ENCODE measurements at places on chromosomes 4 and X. TPM values are rescaled to one million over a fixed set of nuclear protein-coding genes. Genes with fewer than 3 reads are reported as not detected.

DNA sequence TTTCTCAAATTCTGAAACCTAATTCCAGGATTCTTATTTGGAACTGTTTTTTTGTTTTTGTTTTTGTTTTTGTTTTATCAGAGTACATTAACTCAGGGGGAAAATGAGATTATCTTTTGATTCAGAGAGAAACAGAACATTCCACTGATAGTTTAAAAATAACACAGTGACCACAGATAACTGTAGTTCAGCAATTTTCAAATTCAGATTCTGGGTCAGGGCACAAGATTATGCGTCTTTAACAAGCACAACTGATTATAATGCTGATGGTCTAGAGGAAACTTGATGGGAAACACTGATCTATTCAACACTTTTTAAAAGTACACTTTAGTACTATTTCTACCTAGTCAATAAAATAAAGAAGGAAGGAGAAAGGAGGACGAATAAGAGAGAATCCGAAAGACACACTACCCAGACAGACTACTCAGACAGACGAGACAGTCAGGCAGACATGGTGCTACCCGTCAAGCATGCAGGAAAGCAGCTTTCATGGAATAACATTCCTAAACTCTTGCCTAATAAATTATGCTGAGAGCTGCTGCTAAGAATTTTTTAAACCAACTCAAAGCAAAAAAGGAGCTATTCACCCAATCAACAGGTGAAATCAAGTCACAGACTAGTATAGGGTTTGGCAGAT, 59.0 kb downstream of the APBB2 start:
- no peak for DNase-seq

DNA sequence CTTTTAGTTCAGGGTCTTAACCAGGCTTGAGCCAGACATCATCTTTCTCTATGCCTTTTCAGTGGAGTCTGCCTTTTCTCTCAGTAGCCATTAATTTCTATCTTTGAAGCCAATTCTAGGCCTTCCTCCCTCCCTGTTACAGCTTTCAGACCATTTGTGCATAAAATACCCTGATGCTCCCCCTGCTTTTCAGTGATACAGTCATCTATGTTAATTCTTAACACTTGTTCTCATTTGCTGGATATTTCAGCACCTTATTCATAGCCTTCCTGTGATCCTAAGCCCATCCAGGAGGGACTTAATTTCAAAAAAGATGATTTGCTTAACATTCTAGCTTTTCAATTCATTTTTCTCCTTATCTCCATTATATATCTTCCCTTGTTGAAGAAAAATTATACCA, 42.3 kb downstream of the ANXA10 start:
- no peak for DNase-seq

The MAP7D2 gene
- under 0.01 TPM for total RNA-seq

DNA sequence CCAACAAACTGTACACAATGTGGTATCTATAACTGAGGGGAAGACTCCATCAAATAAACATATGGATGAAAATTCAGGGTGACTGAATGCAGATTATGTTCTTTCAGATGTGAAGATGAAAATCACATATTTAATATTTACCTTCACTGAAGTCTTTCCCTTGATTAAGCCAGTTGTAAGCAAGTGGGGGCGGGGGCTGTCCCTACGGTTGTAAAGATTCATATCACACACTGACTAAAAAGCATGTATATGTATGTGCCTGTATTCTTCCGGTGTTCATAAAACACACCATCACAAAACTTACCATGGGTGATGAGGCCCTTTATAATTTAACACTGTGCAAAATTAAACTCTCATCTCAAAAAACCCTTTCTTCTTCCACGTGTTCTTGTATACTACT, 1.3 kb downstream of the TAB3 start:
- no peak for DNase-seq

The RTL9 gene
- total RNA-seq = not detected

The NUDT10 gene
- 1.0 TPM for total RNA-seq

The VEGFD gene
- total RNA-seq = not detected

- DNase-seq = peak; percentile 65
Observed at GRCh38 chrX:39752815-39753214, 344.9 kb downstream of the BCOR start.

GRCh38 chrX:74419864-74420195, 1.5 kb upstream of the SLC16A2 start:
- DNase-seq = peak; percentile 17

GRCh38 chrX:13985697-13986435, 43.8 kb downstream of the GEMIN8 start:
- DNase-seq = no peak

DNA sequence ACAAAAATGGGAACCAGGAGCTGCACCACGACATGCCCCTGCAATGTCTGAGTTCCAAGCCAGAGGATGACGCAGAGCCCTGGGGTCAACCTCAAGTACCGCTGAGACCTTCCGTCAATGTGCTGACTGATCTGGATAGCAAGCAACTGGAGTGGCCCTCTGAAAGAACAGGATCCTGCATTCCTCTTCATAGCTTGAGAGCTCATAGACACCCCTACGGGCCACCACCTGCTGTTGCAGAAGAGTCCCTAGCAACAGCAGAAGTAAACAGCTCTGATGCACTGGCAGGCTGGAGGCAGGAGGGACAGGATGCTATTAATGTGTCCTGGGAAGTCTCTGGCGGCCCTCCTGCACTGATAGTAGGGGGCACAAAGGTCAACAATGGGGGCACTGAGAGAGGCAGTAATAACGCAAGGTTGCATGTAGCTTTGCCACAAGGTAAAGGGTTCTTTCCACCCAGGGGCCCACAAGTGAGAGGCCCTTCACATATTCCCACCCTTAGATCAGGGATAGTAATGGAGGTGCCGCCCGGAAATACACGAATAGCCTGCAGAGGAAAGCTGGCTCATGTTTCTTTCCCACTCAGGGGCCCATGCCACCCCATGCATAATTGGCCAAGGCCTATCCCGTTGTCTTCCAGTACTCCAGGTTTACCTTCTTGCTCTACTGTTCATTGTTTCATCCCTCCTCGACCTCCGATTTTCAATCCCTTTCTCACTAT, 1.3 kb downstream of the PRR32 start:
- no peak for DNase-seq

Data from body of pancreas (tissue), 4 donors.